Lung (tissue), 17 donors: ENCODE measurements at places on chromosomes 5 and 9. TPM values are rescaled to one million over a fixed set of nuclear protein-coding genes. Genes with fewer than 3 reads are reported as not detected.

DNA sequence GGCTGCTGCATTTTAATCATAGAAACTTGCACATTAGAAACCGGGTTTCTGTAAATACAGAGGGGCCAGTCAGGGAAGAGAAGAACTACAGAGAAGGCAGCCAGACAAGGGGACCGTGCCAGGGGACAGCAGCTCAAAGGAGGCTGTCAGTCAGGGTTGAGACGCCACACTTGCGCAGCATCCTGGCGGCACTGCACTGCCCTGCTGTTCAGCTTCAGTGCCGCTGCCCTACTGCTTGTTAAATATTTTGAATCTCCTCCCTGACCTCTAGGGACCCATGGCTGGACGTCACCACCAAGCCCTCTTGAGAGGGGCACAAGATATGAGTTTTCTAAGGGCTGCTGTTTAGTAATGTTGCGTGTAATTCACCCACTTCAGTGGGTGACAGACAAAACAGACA lies 43.6 kb upstream of the ZBTB43 start:
- H3K36me3 ChIP-seq = no peaks in the 10 kb centered on the region
- no peaks in the 10 kb centered on the region for H3K27me3 ChIP-seq
- no peak overlapping the region for H3K27ac ChIP-seq

- no peak overlapping the region for H3K27ac ChIP-seq
- DNase-seq = no peak
Observed at GRCh38 chr5:138695781-138696180, 57.4 kb upstream of the CTNNA1 start.

DNA sequence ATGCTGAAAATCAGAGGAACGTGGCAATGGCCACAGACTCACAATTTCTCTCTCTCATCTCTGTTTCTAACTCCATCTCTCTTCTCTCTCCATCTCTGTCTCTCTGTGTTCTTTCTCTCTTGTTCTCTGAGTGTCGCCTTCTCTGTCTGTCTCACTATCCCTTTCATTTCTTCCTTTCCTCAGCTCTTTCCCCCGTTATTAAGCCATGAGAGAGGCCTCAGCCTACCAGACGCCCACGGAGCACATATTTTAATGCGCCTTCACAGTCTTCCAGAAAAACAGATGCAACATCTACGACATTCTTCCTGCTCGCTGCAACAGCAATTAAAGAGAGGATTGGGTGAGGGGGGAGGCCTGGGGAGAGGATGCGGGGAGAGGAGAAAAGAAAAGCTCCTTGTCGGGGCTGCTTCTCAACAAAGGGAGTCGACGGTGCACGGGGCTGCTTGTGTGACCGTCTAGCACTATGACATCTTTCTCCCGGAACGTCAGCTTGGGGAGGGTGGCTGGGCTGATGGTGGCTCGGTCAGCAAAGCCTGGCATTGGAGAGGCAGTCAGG lies 37.7 kb upstream of the NEURL1B start:
- peaks cover 14% of the 10 kb centered on the region for H3K4me1 ChIP-seq
- H3K36me3 ChIP-seq = no peaks in the 10 kb centered on the region
- no peaks in the 10 kb centered on the region for H3K27me3 ChIP-seq
- DNase-seq = peak; percentile 78
- H3K4me3 ChIP-seq = no peak overlapping the region

- no peaks in the 10 kb centered on the region for H3K36me3 ChIP-seq
- no peak overlapping the region for H3K27ac ChIP-seq
- H3K27me3 ChIP-seq = no peaks in the 10 kb centered on the region
- peaks cover 11% of the 10 kb centered on the region for H3K4me1 ChIP-seq
- no peak for DNase-seq
Observed at GRCh38 chr5:8394965-8395364, 526.0 kb downstream of the MTRR start.

DNA sequence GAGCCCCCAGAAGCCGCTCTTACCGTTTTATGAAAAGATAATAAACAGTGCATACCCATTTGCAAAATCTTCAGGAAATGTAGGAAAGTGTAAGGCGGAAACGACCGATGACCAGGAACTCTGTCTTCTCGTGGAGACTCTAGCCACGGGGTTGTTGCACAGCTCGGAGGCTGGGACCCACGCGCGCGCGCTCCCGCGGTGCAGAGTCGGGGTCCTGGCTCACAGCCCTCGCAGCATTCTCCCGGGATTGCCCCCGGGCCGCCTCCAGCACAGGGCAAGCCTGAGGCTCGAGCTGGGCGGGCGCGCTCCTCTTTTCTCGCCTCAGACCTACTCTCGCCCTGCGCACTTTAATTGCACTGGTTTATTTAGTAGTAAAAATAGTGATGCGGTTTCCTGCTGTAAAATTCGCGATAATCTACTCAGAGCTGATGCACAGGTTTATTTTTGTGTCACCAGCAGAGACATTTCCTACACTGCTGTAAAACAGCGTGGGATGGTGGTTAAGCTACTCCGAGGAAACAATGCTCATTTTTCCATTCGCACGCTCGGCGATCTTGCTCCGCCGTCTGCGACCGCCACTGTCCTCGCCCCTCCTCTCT lies 15.5 kb downstream of the TRIM7 start:
- no peaks in the 10 kb centered on the region for H3K27me3 ChIP-seq
- peak overlapping the region; percentile 26 for H3K27ac ChIP-seq
- H3K4me1 ChIP-seq = no peaks in the 10 kb centered on the region

DNA sequence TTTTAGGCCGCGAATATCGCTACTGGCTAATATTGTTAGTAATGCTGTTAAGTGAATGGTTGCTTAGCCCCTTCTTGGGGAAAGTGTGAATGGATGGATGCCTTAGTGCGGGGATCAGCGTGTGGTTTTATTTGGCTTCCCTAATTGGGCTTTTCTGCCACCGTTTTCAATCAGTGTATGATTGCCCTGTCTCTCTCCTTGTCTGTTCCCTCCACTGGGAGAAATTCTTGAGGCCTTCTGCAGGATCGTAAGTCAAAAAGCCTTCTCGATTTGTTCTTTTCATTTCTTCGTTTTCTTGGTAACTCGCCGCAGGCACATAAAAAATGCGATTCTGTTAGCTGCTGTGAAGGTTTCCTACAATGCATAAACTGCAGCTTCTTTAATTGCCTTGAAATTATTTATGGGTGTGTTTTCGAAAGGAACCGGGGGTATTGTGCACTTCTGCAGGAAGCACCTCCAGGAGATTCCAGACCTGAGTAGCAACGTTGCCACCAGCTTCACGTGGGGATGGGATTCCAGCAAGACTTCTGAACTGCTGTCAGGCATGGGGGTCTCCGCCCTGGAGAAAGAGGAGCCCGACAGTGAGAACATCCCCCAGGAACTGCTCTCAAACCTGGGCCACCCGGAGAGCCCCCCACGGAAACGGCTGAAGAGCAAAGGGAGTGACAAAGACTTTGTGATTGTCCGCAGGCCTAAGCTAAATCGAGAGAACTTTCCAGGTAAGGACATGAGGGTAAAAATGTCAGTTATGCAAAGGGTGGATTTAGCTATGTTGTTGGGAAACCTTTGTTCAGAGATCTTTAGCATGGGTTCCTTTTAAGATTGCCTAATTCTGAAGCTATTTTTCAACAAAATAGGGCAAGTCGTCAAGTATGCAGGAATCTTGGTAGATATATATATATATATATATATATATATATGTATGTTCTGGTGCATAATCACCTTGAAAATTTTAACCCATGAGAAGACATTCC lies 700 bp downstream of the SKP2 start:
- peak; percentile 66 for DNase-seq
- H3K36me3 ChIP-seq = peaks cover 26% of the 10 kb centered on the region
- H3K27ac ChIP-seq = peak overlapping the region; percentile 9
- no peaks in the 10 kb centered on the region for H3K27me3 ChIP-seq
- peaks cover 25% of the 10 kb centered on the region for H3K4me1 ChIP-seq

DNA sequence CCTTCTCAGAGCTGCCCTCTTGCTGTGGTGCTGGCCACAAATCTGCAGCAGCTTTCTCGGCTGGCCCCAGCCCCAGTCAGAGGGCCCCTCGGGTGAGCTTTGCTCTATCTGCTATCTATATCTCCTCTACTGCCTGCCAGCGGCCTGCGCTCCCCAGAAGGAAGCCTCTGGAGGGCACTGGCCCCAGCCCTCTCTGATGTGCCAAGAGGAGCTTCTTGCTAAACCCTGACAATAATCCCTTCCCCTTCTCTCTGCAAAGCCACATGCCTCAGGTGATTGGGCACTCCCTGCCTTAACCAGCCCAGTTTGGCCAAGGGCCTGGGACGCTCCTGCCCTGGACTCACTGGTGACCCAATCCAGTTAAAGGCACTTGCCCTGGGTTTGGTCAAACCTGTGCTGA lies 42.7 kb downstream of the CAMK2A start:
- H3K27me3 ChIP-seq = no peaks in the 10 kb centered on the region
- DNase-seq = no peak

DNA sequence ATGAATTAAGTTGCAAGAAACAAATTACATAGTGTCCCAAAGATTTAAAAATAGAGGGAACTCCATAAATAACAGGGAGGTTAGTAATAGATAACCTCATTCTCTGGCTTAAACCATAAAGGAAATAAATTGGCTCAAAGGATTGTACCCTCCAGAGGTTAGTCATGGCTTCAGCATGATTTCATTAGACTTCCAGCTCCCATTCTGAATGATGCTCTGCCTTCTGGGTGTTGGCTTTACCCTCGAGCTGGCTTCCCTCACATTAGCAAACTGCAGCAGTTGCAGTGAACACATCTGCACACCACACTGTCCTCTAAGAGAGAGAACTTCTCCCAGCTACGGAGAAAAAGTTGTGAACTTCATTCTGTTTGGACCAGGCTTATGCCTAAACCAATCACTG lies 70.4 kb downstream of the RGS7BP start:
- H3K27me3 ChIP-seq = no peaks in the 10 kb centered on the region
- no peak for DNase-seq
- H3K27ac ChIP-seq = no peak overlapping the region
- H3K36me3 ChIP-seq = peaks cover 2% of the 10 kb centered on the region

GRCh38 chr9:121021301-121021700 lies 28.8 kb downstream of the C5 start:
- H3K27me3 ChIP-seq = no peaks in the 10 kb centered on the region
- H3K4me1 ChIP-seq = no peaks in the 10 kb centered on the region
- H3K4me3 ChIP-seq = no peak overlapping the region
- H3K36me3 ChIP-seq = peaks cover 2% of the 10 kb centered on the region
- no peak overlapping the region for H3K27ac ChIP-seq

DNA sequence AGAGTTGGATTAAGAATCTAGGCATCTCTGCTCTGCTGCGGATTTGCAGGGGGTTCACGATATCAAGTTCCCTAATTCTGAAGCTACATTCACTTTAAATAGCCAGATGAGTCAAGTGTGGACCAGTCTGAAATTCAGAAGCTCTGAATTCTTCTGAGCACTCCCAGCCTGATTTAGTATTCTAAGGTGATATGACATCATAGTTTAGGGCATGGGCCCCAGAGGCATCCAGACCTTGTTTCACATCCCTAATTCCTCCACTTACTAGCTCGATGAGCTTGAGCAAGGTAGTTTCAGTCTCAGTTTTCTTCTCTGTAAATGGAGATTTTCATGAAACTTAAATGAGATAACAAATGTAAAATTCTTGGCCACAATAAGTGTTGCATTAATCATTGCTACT lies 65.2 kb downstream of the TMEM167A start:
- no peak overlapping the region for H3K4me3 ChIP-seq
- DNase-seq = no peak
- H3K4me1 ChIP-seq = no peaks in the 10 kb centered on the region
- no peaks in the 10 kb centered on the region for H3K27me3 ChIP-seq

DNA sequence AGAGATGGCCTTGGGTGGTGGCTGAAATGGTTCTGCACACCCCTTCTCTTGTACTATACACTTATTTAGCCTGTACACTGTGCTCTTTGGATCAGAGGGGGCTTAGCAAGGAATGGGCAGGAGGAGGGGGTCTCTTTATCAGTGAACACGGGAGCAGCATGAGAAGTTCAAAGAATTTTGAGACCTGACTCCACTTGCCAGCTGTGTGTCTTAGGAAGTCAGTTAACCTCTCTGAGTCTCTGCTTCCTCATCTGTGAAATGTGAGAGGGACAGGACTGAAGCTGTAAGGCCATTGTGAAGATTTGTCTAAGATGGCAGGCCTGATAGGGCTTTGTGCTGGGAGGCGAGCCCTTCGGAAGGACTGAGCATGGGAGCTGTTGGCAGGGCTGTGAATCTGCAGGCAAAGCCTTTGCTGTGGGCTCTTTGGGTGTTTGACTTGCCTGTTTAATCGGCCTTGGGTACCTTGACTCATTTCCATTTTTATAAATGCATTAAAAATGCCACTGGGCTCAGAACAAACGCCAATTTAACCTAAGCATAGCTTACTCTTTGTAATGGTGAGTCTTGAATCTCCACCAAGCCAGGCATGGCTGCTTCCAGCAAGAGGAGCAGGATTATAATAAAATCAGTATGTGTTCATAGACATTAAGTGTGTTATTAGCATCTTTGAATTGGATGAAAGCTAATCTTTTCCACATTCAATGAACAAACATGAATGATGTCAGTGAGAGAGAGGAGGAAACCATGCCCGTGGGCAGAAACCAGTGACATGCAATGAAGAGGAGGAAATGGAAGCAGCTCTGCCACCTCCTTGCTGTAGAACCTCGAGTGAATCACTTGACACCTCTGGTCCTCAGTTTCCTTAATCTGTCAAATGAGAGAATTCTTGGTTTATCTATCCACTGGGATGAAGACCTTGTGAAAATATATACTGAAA lies 89.4 kb downstream of the MACROH2A1 start:
- no peaks in the 10 kb centered on the region for H3K36me3 ChIP-seq
- H3K27ac ChIP-seq = no peak overlapping the region
- no peaks in the 10 kb centered on the region for H3K4me1 ChIP-seq

DNA sequence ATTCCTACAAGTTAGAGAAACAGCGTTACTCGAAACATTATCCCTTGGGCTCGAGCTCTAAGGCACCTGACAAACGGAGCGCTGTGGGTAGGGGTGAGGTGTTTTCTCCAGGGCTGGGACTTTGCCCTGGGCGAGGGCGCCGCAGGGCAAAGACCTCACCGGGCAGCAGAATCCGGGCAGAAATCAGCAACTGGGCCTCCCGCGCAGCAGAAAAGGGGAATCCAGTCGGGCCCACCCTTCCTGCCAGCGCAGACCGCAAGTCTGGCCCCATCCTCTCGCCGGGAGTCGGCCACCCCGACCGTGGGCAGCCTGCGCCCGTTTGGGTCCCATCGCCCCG lies 430 bp upstream of the MSH3 start:
- peaks cover 6% of the 10 kb centered on the region for H3K4me1 ChIP-seq
- H3K36me3 ChIP-seq = peaks cover 10% of the 10 kb centered on the region
- H3K27ac ChIP-seq = no peak overlapping the region
- H3K27me3 ChIP-seq = no peaks in the 10 kb centered on the region
- peak overlapping the region; percentile 54 for H3K4me3 ChIP-seq
- peak; percentile 22 for DNase-seq

- no peaks in the 10 kb centered on the region for H3K4me1 ChIP-seq
- no peak overlapping the region for H3K27ac ChIP-seq
- H3K36me3 ChIP-seq = no peaks in the 10 kb centered on the region
- H3K27me3 ChIP-seq = no peaks in the 10 kb centered on the region
Observed at GRCh38 chr5:2373631-2374030, 377.8 kb downstream of the IRX2 start.

The ZNF189 gene
- 34.1 TPM for total RNA-seq

The PIP5KL1 gene
- 4.9 TPM for total RNA-seq

The C5orf22 gene
- total RNA-seq = 24.3 TPM

The DCAF12 gene
- total RNA-seq = 53.1 TPM

The SLIT3 gene
- total RNA-seq = 33.0 TPM

The FOXD4L6 gene
- 0.20 TPM for total RNA-seq

The NUTM2G gene
- not detected for total RNA-seq

The SMIM33 gene
- total RNA-seq = not detected
